ENCODE measurements at places on chromosomes 13 and 19.

- DNase-seq, result peak; percentile 92
Observed at GRCh38 chr19:3274942-3275582, 50.6 kb downstream of the CELF5 start.

- no peak for DNase-seq
Observed at GRCh38 chr13:66212511-66212910, 1017.6 kb downstream of the PCDH9 start.

GRCh38 chr13:95771905-95772304, 95.0 kb downstream of the DNAJC3 start:
- no peak for DNase-seq

DNA sequence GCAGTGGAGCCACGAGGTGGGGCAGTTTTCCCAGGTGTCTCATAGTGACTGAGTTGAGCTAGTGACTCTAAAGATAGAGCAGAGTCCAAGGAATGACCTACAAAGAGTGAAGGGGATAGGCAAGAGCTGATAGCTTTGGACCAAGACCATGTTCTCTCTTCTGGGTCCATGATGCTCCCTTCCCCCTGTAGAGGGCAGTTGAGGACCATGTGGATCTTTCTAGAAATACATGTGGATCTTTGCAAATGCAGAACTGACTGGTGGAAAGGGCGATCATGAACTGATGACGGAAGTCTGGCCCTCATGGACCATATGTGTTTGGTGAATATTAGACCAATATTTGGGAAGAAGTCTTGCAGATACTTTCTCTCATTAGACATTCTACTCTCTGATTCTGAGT, 6.9 kb downstream of the PSG1 start:
- DNase-seq, result no peak

DNA sequence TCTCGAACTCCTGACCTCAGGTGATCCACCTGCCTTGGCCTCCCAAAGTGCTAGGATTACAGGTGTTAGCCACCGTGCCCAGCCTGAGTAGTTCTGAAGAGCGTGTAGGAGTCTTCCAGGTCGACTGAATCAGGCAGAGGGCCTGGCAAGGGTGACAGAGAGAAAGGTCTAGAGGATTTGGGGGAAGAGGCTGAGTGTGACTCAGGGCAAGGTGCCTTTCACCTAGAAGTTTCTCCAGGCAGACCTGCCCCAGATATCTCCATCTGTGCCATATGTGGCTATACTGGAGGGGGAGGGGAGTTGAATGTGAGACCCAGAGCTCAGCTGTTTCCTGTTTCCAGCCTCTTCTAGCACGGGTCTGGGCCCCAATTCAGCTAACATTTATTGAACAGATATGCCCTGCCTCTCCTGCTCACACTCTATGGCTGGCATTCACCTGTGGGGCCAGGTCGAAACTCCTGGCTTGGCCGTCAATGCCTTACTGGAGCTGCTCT, 1.3 kb downstream of the CCDC159 start:
- no peak for DNase-seq

DNA sequence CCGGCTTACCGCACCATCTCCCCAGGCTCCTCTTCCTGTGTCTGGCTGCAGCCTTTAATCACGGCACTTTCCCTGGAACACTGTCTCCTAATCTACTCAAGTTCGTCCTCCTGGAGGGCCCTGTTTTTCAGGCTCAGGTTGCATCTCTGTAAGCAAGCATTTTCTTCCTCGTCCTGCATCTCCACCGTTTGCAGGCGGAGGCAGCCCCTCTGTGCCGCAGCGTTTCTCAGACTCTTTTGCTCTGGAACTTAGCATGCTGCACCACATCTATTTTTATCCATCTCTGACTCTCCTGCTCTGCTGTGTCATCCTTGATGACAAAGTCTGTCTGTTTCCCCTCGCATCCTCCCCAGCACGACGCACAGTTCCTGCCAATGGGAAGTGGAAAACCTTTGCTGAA, 117.5 kb downstream of the ATP8A2 start:
- DNase-seq, result peak; percentile 28

DNA sequence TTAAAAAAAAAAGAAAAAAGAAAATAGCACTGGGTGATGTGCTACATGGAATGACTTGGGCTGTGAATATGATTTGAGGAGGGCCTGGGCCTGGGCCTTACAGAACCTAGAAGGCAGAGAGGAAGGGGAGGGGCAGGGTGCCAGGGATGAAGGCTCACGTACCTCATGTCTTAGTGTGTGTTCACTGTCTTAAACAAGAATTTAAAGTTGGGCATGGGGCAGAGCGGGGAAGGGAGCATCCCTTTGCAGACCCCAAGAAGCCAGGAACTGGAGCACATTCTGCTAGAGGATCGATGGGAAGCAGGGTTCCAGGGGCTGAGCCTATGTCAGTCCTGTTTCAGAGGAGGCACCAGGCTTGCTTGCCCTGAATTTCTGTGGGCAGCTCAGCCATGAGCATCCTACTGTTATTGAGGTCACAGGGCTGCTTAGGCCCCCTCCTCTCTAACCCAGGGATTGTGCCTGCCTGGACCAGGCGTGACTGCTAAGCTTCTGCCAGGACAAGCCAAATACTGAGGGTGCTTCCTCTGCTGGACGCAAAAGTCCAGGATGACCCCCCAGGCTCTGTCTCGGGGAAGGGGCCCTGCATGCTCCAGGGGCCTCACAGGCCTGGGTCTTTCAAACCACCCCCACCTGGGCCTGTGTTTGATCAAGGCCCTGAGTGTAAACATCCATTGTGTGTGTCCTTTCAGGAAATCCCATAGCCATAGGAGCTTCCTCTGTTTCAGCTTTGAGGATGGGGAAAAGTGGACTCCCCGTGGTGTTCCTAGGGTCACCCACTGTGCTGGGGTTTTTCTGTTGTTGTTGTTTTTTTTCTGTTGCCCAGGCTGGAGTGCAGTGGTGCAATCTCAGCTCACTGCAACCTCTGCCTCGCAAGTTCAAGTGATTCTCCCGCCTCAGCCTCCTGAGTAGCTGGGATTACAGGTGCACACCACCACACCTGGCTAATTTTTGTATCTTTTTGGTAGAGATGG, 4.8 kb downstream of the LSR start:
- DNase-seq, result peak; percentile 44

- no peak for DNase-seq
Observed at GRCh38 chr13:73948848-73949529, 185.2 kb downstream of the KLF12 start.

GRCh38 chr13:31920727-31921100, 110.9 kb upstream of the FRY start:
- no peak for DNase-seq

DNA sequence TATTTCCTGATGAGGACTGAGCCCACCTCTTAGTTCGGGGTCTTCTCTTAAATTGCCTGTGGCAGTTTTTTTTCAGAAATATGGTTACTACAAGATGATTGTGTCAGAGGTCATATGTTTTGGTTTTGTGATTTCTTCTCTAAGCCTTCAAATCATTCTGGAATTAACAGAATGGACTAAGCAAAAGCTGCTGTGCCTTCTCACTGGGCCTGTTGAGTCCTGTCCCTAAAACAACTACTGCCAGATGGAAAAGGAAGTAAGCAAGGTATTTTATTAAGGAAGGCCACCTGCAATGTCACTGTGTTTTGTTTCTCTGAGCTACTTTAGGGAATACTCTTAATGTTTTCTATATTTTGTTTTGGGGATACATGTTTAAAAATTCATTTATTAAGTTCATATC, 470.8 kb downstream of the PCDH20 start:
- DNase-seq, result no peak

DNA sequence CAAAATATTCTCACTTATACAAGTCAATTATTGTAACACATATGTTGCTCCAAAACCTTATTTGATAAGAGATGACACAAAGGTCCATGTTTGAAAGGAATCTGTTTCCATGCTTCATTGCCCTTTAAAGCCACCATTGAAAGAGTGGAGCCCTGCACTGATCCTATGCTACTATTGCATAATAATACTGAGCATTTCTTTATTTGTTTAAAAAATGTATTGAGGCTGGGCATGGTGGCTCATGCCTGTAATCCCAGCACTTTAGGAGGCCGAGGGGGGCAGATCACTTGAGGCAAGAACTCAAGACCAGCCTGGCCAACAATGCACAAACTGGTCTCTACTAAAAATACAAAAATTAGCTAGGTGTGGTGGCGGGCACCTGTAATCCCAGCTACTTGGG, 178.8 kb upstream of the STARD13 start:
- no peak for DNase-seq

DNA sequence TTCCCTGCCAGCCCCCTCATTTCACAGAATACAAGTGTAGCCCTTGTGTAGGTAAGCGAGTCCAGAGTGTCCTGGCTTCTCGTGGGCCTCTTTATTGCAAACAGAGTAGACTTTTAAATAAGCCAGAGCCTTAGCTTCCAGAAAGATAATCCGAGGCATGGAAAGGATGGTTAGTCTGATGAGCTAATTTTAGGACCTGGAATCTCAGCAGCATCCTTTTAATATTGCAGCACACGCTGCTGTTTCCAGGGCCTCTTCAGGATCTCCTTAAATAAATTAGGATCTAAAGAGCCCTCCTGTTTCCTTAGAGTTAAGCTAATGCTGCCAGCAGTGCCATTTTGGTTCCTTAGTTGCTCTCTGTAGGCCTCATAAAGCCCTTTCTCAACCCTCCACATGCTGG, 99.2 kb downstream of the RFC3 start:
- DNase-seq, result no peak

Data from GM23338 (cell line).